Activated CD4-positive, alpha-beta memory T cell treated with anti-CD3 and anti-CD28 coated beads, Interleukin-2, amount 10 ng/mL, durations not matched to agents 7 days and 5 days (primary cell): ENCODE measurements at places on chromosomes 2 and 18. TPM values are rescaled to one million over a fixed set of nuclear protein-coding genes. Genes with fewer than 3 reads are reported as not detected.
A peak's percentile ranks its signal among the peaks of the same experiment; 100 is the strongest.

DNA sequence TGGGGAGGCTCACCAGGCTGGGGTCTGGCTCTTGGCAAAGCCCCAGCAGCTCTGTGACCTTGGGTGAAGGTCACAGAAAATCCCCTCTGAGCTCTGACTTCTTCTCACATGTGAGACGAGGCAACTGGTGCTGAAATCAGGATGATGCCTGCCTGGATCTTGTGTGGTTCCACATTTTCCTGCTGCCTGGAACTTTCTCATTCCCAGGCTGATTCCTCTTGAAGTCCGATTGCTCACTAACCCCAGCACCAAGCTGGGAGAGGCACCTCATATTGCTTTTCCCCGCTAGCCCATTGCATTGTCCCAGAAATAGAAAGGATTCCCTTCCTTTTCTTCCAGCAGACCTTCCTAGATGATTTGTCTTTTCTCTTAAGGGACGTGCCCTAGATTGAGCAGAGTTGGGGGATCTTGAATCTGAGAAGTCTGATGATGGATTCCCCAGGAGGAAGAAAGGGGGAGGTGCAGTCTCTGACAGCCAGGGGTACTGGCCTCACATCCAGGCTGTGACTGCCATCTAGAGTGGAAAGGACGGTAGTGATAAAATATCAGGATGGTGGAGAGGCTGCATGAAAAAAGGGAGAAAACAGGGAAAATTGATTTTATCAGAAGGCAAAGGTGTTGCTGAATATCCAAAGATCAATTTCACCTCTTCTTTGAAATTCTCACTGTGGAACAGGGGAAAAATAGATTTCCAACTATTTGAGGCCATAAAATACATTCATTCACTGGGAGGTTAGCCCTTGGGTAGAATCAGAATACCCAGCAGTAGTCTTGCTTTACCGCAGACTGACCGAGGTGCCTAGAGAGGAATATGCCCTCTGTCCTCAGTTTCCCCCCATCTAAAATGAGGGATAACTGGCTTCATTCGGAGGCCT lies 96.3 kb downstream of the FAM210A start:
- peaks cover 9% of the 10 kb centered on the region for H3K4me1 ChIP-seq
- DNase-seq = peak; percentile 55
- no peaks in the 10 kb centered on the region for H3K27me3 ChIP-seq
- no peak overlapping the region for H3K4me3 ChIP-seq
- no peak overlapping the region for H3K27ac ChIP-seq
- no peaks in the 10 kb centered on the region for H3K36me3 ChIP-seq

GRCh38 chr2:94997981-94998930 lies 27.3 kb upstream of the MAL start:
- no peaks in the 10 kb centered on the region for H3K36me3 ChIP-seq
- peaks cover 22% of the 10 kb centered on the region for H3K27me3 ChIP-seq
- no peak overlapping the region for H3K27ac ChIP-seq
- DNase-seq = no peak
- H3K4me3 ChIP-seq = no peak overlapping the region
- H3K4me1 ChIP-seq = no peaks in the 10 kb centered on the region

GRCh38 chr2:84388133-84388532 lies 70.9 kb downstream of the SUCLG1 start:
- no peak for DNase-seq
- peaks cover 35% of the 10 kb centered on the region for H3K27me3 ChIP-seq
- H3K36me3 ChIP-seq = no peaks in the 10 kb centered on the region

ZCCHC2 gene
- 52.3 TPM for total RNA-seq
